Psoas muscle (tissue), 8 donors: ENCODE measurements at places on chromosomes 4 and X. TPM values are rescaled to one million over a fixed set of nuclear protein-coding genes. Genes with fewer than 3 reads are reported as not detected.

Gene DTHD1
- total RNA-seq, result 0.15 TPM

Gene CCSER1
- 0.86 TPM for total RNA-seq

Gene ZNF185
- total RNA-seq, result 1.4 TPM

- no peak overlapping the region for H3K4me3 ChIP-seq
- no peaks in the 10 kb centered on the region for H3K27me3 ChIP-seq
- DNase-seq, result no peak
- peaks cover 4% of the 10 kb centered on the region for H3K36me3 ChIP-seq
- H3K4me1 ChIP-seq, result no peaks in the 10 kb centered on the region
Observed at GRCh38 chr4:5691491-5692132, 16.7 kb downstream of the EVC2 start.

DNA sequence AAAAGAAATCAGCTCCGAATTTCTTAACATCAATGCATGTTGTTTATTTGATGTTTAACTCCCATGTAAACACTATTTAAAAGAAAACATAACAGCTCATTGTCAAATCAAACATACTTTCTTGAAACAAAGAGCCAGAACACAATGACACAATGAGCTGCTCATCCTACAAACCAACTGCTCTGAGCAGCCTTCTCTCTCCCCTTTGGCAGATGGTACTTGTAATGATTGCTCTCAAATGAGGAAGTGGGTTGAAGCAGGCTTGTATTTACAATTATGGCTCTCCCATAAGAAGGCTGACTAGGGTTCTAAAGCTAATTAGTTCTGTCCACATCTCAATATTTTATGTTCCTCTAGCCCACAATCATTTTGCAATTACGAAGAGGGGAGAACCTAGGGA lies 637.8 kb upstream of the ADGRL3 start:
- no peak overlapping the region for H3K4me3 ChIP-seq
- no peaks in the 10 kb centered on the region for H3K27me3 ChIP-seq
- no peak for DNase-seq
- H3K36me3 ChIP-seq, result no peaks in the 10 kb centered on the region
- no peak overlapping the region for H3K27ac ChIP-seq

- H3K27ac ChIP-seq, result no peak overlapping the region
- no peaks in the 10 kb centered on the region for H3K4me1 ChIP-seq
- H3K36me3 ChIP-seq, result no peaks in the 10 kb centered on the region
Observed at GRCh38 chrX:131745942-131746489, 202.1 kb downstream of the OR13H1 start.

DNA sequence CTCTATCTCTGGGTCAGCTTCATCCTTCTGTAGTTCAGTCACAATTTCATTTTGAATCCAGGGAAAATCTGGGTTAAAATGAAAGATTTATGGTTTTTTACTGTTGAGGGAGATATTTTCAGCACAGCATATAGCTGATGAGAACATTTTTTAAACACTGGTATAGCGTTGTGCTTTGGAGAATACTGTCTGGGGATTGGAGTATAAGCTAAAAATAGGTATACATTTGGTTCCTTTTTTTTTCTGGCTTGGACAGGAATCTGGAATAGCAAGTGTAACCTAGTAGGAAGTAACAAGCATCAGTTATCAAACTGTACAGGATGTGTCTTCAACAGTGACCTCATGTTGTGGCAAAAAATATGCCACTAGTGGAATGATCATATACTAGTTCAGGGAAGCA lies 149.1 kb downstream of the GRXCR1 start:
- no peak overlapping the region for H3K27ac ChIP-seq
- no peaks in the 10 kb centered on the region for H3K36me3 ChIP-seq
- H3K4me3 ChIP-seq, result no peak overlapping the region
- DNase-seq, result no peak
- H3K27me3 ChIP-seq, result no peaks in the 10 kb centered on the region
- H3K4me1 ChIP-seq, result no peaks in the 10 kb centered on the region

- peaks cover 16% of the 10 kb centered on the region for H3K36me3 ChIP-seq
- H3K4me1 ChIP-seq, result peaks cover 12% of the 10 kb centered on the region
- no peak overlapping the region for H3K4me3 ChIP-seq
- H3K27me3 ChIP-seq, result no peaks in the 10 kb centered on the region
- no peak overlapping the region for H3K27ac ChIP-seq
- DNase-seq, result no peak
Observed at GRCh38 chr4:2839060-2839459, 4.6 kb upstream of the ADD1 start.

GRCh38 chr4:112860830-112861690 lies 188.4 kb upstream of the ANK2 start:
- H3K4me3 ChIP-seq, result no peak overlapping the region
- H3K4me1 ChIP-seq, result peaks cover 17% of the 10 kb centered on the region

- no peaks in the 10 kb centered on the region for H3K27me3 ChIP-seq
- no peak overlapping the region for H3K4me3 ChIP-seq
- H3K27ac ChIP-seq, result no peak overlapping the region
- H3K4me1 ChIP-seq, result no peaks in the 10 kb centered on the region
- DNase-seq, result no peak
- no peaks in the 10 kb centered on the region for H3K36me3 ChIP-seq
Observed at GRCh38 chr4:69970071-69970470, 4.5 kb upstream of the CSN2 start.

- no peaks in the 10 kb centered on the region for H3K4me1 ChIP-seq
- no peak within 1 kb of the TSS for H3K4me3 ChIP-seq
- H3K27me3 ChIP-seq, result no peaks in the 10 kb centered on the region
- no peaks in the 10 kb centered on the region for H3K36me3 ChIP-seq
Observed at GRCh38 chr4:10684631-10685030, at the start of gene CLNK. Gene CLNK (minus strand): TSS chr4:10684768. CDS start chr4:10667869, 16,899 bp downstream.

DNA sequence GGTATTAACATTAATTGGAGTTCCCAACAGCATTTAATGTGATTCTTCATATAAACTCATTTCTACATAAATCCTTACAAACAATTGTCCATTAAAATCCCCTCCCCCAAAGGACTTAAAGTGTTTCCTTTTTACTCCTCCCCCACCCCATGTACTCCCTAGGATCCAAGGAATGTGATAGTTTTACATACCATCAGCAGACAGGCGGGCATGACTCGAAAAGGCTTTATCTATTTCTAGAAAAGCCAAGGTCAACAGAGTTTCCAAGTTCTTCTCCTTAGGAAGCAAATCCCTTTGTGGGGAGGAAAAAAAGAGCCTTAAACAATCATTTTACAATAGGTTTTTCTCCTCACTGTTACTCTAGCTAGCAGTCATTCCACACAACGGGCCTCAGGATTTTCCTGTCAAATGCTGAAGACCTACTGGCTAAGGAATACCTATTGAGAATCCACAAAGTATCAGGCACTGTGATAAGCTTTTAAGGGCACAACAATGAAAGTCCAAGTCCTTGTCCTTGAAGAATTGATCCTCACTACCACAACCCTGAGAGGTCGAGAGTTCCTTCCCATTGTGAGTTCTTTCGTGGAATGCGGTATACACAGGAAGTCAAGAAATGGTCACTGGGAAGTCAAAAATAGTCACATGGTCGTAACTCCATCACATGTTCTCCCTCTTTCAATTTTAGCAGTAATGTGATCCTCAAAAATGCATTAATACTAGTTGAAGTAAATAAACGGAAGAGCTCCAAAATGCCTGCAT lies 7.2 kb downstream of the PPM1K start:
- no peaks in the 10 kb centered on the region for H3K27me3 ChIP-seq
- no peak overlapping the region for H3K27ac ChIP-seq
- DNase-seq, result no peak
- peaks cover 38% of the 10 kb centered on the region for H3K4me1 ChIP-seq
- no peaks in the 10 kb centered on the region for H3K36me3 ChIP-seq

GRCh38 chrX:38991656-38992440 lies 190.6 kb downstream of the MID1IP1 start:
- no peaks in the 10 kb centered on the region for H3K27me3 ChIP-seq
- H3K4me3 ChIP-seq, result no peak overlapping the region
- DNase-seq, result no peak
- no peak overlapping the region for H3K27ac ChIP-seq
